Stimulated activated CD8-positive, alpha-beta memory T cell treated with anti-CD3 and anti-CD28 coated beads, Interleukin-15, amount 100 ng/mL, for 4 hours (primary cell): ENCODE measurements at places on chromosomes 7 and 10.

- DNase-seq = peak; percentile 0
These were observed 31.5 kb downstream of the MBL2 start for GRCh38 chr10:52740913-52741675.

DNA sequence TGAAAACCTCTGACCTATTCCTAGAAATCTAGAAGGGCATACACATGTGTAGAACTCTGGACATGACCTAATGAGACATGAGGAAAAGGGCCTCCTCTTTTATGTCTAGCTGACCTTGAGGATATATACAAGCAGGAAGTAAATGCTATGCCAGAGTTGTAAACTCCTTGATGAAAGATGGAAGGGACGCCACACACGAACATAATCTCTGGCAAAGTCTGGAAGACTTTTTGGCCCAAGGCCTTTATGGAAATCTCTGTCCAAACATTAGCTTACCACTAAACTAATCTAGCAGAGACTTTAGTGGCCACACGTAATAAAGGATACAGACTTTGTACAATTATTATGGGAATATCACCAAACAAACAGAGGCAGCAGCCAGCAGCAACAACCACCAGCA is 138.1 kb upstream of the THSD7A start:
- no peak for DNase-seq

DNA sequence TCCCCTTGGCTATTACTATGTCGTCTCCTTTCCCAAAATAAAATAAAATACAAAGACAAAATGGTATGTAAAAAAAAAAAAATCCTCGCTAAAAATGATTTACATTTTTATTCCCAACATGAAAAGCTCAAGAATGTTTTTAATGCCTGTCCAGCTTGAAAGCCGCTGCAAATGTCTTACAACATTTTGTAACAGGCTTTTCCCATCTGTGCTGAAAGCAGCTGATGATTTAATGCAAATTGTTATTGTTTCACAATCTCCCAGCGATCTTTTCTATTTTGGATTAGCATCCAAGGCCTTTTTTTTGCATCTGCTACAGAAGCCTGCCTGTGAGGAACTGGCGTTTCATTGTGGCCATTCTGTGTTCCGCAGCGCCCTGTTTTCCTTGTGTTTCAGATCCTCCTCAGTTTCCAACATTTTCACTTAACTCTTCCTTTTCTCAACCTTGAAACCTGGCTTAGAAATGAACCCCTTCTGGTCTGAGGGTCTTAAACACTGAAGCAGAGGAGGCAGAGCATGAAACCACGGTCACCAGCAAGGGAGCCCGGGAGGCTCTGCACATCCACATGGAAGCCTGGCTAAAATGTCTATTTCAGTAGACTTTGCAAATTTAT is 712.1 kb downstream of the PARD3 start:
- no peak for DNase-seq

DNA sequence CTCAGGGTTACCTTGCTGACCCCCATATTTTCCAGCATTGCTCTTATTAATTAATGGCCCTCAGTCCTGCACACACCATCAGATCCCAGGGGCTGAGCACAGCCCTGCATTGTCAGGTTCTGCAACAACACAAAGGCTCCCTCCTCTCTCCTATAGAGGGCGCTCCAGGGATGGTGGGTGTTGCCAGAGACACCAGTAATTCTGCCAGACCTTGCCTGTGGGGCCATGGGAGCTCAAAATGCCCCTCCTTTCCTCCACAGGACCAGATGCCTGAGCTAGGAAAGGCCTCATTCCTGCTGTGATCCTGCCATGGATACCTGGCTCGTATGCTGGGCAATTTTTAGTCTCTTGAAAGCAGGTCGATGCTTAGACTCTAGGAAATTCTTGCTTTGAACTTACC is 42.8 kb upstream of the PRSS58 start:
- DNase-seq = no peak

DNA sequence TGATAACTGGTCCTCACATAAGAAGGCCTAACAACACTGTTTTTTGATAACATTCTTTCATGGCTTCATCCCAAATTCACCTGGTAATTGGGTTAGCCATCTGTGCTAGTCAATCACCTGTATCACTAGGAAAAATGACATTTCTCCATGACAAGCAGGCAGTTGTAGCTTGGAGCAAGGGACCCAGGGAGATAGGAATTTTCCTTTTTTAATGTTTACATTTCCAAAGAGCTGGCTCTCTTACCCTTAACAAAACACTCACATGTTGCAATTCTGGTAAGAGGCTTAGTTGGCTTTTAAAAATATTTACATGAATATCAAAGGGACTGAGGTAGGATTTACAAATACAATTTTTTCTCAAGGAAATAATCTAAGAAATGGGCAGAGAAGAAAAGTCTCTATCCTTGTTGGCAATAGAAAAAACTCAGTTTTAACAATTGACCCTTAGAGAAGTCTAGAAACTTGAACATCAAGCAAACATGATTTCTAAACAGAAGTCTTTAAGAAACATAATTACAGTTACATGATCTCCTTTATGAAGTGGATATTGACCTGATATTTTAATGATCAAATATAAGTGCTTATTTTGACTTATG is 16.1 kb upstream of the AKR1C1 start:
- no peak for DNase-seq

- no peak for DNase-seq
These were observed 409.3 kb downstream of the RPS24 start for GRCh38 chr10:78442836-78443550.

GRCh38 chr7:127409629-127410028 is 17.1 kb upstream of the ZNF800 start:
- DNase-seq = no peak

GRCh38 chr10:111650088-111650487 is 533.5 kb downstream of the GPAM start:
- DNase-seq = no peak
